ENCODE measurements at places on chromosomes 13 and 19.
A peak's percentile ranks its signal among the peaks of the same experiment; 100 is the strongest.

GRCh38 chr13:99916366-99917103, 55.0 kb downstream of the ZIC5 start:
- no peak for DNase-seq

DNA sequence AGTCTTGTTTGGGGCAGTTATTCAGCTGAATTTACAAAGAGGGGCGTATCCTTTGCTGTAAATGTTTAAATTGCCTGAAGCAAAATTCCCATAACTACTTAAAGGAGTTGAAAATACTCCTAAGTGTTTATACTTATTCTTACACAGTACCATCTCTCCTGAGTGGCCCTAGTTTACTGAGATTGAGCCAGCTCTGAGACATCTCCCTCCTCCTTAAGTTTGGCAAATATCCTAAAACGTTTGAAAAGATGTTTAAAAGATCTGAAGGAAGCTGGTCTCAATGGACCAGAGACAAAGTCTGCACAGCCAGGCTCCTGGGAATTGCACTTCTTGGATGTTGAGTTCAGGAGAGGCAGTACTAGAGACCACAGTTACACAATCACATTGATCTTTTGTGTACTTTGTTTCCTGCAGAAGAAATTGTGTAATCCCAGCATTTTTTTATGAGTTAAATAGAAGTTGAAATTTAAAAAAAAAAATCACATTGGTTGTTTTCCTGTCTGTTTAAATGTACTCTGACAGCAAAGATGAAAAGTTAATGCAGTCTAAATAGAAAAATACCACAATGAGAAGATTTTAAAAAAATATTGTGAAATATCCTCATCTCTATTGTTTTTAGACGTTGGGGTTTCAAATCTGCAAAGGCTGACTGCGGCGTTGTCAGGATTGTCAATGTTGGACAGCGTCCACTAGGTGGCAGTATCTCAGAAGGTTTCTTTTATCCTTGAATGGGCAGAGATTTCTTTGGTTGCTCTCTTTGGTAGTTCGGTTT, 20.7 kb downstream of the TNFSF11 start:
- no peak for DNase-seq

- no peak for DNase-seq
These were observed 112.5 kb downstream of the ZNF486 start for GRCh38 chr19:20279516-20279915.

GRCh38 chr13:102402290-102402689, 442 bp upstream of the FGF14 start:
- no peak for DNase-seq

- DNase-seq = no peak
These were observed 10.1 kb downstream of the NFILZ start for GRCh38 chr19:8640402-8641004.

DNA sequence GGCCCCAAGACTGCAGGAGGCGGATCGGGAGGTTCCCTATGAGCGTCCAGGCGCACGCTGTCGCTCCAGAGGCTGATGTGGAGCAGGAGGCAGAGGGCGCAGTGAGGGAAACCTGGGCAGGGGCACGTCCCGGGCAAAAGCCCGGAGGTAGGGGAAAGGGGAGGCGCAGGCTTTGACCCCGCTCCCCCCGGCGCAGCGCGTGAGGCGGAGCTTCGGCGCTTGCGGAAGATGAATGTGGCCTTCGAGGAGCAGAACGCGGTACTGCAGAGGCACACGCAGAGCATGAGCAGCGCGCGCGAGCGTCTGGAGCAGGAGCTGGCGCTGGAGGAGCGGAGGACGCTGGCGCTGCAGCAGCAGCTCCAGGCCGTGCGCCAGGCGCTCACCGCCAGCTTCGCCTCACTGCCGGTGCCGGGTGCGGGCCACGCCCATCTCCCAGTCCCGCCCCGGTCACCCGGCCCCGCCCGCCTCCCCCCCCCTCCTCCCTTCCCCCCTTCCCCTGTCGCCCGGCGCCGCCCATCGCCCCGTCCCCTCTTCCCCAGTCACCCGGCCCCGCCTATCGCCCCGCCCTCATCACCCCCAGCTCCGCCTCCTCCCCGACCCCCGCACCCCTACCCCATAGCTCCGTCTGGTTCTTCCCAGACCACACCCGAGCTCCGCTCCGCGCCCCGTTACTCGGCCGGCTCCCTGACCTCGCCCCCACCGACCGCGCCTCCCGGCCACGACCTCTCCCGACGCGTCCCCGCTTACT, 4.1 kb downstream of the HMG20B start:
- no peak for DNase-seq

DNA sequence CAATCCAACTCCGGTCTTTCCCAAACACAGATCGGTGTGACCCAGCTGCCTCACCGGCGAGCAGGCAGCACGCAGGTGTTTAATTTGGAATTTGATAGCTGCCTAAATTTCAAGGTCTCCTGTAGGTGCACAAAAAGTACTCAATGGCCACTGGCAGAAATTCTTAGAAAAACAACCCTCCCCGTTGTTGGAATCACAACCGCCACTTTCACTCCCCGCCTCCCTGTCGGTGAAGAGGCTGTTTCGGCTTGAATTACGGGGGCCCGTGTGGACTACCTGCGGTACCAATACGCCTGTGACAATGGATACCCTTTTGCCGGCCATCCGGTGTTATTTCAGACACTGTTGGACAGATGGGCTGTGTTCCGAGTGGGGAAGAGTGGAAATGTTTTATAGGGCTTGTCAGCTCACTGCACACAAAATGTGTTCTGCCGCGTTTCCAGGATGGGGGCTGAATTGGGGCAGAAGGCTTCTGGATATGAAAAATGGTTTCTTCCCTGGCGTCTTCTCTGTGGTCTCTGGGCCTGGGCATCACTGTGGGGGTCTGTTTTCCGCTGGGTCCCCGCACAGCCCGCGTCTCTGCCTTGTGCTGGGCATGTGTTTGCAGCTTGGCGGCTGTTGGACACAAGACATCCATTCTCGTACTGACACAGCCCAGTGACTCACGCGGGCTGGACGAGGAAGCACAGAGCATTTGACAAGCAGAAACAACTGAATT, 45.4 kb downstream of the ZIC5 start:
- DNase-seq = no peak

- DNase-seq = no peak
These were observed 2.0 kb downstream of the FARP1 start for GRCh38 chr13:98144801-98145350.

DNA sequence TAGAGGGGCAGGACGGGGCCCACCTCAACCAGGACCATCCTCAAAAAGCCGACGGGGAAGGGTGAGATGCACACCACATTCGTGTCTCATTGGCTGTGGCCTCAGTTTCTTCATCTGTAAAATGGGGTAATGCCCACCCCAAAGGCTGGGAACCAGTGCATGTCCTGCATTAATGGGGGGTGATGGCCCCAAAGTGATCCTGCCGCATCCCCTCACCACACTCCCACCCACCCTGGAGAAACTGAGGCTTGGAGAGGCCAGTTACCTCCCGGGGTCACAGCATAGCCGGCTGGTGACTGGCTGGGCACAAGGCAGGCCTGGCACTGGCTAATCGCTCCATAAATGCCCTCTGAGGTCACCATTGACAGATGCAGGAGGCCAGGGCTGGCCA, 640 bp upstream of the MIDN start:
- DNase-seq = no peak

- DNase-seq = no peak
These were observed 1.8 kb upstream of the TM6SF2 start for GRCh38 chr19:19274716-19275565.

DNA sequence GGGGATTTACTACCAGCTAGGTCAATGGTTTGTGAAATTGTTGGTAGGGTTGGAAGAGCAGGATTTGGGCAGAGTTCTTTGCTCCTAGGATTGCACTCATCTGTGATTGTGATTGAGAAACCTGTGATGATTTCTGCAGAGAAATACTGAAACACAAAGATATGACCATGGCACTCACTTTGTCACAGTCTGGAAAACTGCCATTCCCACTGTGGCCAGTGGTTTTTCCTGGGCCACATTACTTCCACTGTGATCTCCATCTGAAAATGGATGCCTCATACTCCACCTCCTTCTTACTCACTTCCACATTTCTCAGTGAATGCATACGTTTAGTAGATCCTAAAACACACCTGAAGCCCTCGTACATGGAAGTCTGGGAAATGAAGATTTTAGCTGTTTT, 593.2 kb downstream of the LMO7 start:
- DNase-seq = no peak

DNA sequence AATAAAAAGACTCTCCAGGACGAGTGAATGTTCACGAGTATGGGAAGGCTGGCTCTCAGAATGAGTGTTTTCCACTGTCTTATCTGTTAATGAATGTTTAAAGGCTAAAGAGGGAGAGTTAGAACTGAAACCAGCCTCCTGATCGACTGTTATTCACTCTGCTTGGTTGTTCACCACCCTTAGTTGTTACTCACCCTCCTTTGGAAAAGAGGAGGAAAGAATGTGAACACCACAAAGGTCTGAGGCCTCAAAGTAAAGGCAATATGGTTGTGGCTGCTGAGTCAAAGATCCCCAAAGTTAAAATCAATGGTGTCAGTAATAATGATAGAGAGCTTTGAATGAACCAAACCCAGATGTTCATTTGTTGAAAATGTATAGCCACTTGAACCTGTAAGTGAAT, 1793.2 kb upstream of the PCDH20 start:
- no peak for DNase-seq

- DNase-seq = no peak
These were observed 53.4 kb downstream of the ING1 start for GRCh38 chr13:110766671-110767430.

GRCh38 chr19:5358173-5358800, 17.7 kb upstream of the PTPRS start:
- no peak for DNase-seq

DNA sequence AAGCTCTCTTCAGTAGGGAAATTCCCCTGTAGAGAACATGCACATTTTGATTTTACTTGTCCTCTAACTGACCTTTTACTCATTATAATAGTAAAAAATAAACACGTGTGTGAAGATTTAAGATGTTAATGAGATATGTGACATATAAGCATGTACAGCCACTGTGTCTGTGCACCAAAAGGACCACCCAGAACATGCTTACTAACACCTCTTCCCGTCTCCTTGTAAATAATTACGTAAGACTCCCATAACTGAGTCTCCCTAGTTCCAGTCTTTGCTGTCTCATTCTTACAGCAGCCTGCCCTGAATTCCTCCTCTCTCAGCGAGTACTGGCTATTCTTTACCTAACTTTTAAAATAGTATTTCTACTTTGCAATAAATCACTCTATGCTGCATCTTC, 53.6 kb downstream of the ZNF100 start:
- no peak for DNase-seq

DNA sequence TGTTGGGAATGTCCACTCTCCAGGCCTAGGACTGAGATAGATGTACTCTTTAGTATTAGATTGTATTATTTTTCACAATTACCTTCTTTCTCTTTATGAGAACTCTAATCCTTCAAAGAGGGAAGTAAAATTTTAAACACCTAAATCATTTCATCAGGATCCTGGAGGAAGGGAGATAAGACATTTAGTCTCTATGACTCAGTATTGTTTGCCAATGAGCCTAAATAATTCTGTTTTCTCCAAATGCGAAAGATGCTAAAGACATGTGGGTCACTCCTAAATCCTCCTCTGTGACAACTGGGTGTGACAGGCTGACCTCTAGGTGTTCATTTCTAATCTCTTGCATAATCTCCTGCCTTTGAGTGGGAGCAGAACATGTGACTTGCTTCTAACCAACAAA, 1736.6 kb upstream of the MIR17HG start:
- no peak for DNase-seq

GRCh38 chr19:9741476-9742171, 26.9 kb downstream of the ZNF846 start:
- no peak for DNase-seq

GRCh38 chr13:99432609-99433542, 68.4 kb upstream of the TM9SF2 start:
- DNase-seq = peak; percentile 37

GRCh38 chr19:31821346-31821745, 472.1 kb upstream of the TSHZ3 start:
- no peak for DNase-seq

GRCh38 chr19:45900738-45901431, 1.5 kb downstream of the MYPOP start:
- DNase-seq = no peak

GRCh38 chr13:41465241-41465847, 8.0 kb downstream of the RGCC start:
- DNase-seq = peak; percentile 24

DNA sequence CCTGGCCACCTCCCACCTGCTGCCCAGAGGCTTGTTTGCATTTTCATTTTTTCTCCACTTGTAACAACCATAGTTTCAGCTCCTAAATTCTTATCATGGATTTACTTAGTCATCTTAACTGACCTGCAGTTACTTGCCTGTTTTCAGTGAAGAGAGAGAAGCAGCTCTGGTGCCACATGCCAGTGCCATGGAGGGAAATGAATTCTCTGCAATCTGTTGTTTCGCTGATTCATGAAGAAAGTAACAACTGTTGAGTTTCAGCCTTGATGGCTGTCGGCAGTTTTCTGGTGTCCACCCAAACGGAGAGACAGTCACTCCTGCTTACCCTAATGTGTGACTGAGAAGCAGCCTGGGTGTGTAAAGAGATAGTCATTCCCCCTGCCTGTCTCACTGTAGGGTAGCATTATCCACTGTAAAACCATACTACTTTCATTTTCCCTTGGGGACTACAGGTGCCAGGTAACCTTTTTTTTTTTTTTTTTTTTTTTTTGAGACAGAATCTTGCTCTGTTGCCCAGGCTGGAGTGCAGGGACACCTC, 116.1 kb downstream of the DNAJC3 start:
- DNase-seq = no peak

DNA sequence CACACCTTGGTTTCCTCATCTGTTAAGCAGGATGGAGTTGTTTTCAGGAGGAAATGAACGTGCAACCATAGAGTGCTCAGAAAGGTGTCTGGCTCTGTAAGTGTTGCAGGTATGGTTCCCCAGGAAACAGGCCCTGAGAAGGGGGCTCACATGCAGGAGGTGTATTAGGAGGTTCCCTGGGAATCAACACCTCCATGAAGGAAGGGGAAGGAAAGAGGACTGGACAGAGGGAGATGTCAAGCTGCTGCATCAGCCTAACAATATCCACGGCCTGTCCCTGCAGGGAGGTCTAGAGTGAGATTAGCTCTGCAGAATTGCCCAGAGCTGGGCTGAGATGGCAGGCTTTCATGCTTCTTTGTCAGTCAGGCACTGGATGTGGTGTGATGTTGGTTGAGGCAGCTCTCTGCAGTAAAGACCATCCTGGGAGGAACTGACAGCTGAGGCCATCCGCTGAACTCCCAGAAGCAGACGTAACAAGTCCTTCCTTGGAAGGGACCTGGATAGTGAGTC, 373.3 kb downstream of the ZNF536 start:
- no peak for DNase-seq

DNA sequence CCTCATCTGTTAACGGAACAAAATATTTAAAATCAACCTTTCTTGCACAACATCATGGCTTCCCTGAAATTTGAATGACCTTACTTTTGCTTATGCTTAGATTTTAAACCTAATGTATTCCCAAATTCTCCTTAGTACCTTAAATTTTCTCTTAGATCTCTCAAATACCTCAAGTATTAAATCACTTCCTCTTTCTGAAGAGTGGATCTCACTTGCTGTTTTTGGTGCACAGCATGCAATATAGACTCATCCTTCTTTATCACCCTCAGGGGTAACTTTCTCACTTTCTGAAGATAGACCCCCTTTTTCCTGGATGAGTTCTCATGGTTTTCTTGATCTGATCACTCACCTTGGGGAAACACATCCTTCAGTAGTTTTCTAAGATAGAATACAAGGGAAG, 871.7 kb downstream of the DACH1 start:
- no peak for DNase-seq

GRCh38 chr13:40207001-40207478, 459.4 kb downstream of the FOXO1 start:
- DNase-seq = no peak
